Stimulated activated CD8-positive, alpha-beta memory T cell treated with anti-CD3 and anti-CD28 coated beads, Interleukin-4, amount 100 ng/mL, for 4 hours (primary cell): ENCODE measurements at places on chromosomes 5 and 9.

DNA sequence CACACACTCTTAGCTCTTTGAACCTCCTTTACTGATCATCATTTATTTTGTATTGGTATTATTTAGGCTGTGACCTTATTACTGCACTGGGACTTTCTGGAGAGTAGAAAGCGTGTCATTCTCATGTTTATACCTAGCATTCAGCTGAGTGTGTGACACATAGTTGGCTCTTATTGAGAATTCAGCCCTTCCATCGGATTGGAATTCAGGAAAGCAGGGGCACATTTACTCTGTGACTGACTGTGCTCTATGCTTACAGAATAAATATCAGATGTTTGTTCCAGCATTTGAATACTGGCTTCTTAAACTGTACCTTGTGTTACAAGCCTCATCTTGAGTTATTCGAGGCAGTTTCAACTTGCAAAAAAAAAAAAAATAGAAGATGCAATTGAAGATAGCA lies 360.9 kb upstream of the DAP start:
- DNase-seq, result no peak

DNA sequence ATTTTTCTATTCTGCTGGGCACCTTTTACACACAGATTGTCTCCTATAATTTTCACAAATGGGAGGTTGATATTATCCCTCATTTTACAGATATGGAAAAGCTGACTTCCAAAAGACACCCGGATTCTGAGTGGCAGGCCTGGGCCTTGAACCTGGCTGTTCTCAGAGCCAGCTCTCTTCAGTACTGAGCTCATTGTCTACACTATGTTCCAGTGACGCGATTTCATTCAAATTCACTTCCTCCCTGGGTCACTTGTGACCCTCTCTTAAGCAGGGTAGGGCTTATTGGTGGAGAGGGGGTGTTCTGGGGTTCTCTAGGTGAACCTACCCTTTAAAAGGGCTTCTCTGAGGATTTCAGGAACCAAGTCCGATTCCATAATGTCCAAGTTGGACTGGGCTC lies 70.2 kb downstream of the ANKRD33B start:
- DNase-seq, result no peak

GRCh38 chr5:157431544-157432200 lies 28.3 kb upstream of the NIPAL4 start:
- no peak for DNase-seq

DNA sequence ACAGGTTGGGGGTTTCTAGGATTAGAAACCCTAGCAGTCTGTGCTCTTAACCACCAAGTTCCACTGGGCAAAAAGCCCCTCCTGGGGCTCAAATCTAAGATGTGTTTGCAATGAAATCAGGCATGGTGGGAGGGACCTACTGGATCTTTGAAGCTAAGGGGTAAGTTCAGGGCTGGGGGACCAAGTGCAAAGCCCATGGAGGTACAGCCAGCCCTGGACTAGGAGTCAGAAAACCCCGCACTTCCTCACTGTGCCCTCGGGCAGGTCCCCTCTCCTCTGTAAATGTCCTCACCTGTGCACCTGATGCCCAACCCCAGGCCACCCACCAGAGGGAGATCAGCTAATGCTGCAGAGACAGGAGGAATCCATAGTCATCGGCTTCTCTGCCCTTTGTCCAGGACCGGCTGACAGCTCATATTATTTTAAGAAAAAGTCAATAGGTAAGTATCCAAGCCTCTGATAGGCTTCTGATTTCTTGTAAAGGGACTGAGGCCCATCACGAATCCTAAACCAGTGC lies 138.3 kb downstream of the PAX5 start:
- DNase-seq, result no peak

DNA sequence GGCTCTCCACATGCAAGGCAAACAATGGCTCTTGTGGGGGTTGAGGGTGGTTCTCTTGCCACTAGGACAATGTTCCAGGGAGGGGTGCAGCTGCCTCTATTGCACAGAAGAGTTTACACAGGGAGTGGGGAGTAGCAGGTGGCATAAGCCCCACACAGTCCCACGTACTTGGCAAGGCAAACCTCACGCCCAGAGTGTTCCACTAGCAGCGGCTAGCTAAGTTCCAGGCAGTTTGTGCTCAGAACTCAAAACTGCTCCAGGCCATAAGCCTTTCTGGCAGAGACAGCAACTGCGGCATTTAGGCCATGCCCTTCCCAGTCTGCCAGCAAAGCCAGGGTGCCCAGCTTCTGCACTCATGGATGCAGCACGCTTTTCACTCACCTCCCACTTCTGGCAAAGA lies 29.0 kb upstream of the BTNL3 start:
- DNase-seq, result no peak

GRCh38 chr5:69276422-69277174 lies 41.9 kb downstream of the CDK7 start:
- DNase-seq, result no peak

DNA sequence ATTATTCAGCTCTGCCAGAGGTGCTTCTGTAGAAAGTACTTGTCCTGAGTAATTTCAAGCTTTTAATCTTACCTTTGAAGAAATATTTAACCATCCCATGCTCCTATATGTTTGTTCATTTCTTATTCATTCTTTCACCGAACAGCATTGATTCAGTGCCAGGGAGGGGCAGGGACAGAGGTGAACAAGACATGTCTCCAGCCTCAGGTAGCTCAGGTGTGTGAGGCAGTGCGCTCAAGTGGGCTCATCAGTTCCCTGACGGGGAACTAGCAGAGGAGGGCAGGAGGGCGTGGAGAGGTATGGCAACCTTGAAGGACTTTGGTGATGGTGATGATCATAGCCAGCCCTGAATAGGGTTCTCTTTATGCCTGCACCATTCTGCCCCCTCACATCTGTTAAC lies 25.9 kb downstream of the ERGIC1 start:
- DNase-seq, result no peak

GRCh38 chr9:137784641-137785513 lies 92.7 kb upstream of the CACNA1B start:
- DNase-seq, result no peak

DNA sequence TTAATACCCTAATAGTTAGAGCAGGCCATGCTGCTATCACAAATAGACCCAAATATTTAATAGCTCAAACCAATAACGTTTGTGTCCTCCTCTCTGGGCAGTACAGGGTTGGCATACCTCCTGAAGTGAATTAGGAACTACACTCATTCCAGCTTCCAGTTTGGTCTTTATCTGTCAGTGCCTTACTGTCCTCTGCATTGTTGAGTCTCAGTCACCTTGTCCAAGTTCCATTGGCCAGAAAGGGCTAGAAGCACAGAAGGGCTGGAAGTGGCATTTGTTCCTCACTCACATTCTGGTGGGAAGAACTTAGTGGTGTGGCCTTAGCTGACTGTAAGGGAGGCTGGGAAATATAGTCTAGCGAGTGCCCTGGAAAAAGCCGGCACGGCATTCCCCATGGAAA lies 11.2 kb downstream of the FXN start:
- no peak for DNase-seq

DNA sequence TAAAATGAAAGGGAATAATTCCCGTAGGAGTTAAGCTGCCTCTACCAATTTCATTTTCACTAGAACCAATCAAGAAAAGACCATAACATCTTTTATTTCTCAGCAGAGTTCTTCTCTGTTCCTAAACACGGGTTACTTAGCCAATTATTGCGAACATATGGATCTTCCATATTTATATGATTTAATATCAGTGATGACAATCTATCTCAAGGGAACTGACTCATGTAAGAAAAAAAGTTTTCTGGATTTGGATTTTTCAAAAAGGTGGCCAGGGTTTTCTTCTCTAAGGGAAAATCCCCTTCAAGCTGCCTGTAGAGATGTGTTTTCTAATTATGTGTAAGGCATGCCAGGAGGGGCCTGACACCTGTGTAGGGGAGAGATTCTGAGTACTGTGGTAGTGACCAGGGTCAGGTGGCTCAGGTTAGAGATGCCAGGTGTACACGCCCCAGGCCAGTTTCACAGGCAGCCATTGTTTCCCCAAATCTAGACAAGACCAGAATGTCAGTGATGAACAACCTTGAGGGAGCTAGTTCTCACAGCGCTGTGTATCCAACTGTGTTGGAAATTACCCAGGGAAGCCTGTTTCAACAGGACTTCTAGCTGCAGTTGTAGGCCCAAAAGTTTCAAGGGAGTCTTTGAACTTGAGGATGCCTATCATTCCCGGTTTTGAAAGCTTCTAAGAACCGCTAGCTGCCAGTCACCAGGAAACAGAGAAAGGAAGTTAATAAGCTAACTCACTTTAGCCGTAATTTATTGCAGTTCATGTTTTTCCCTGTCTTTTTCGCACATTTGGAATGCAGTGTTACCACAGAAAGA lies 572.5 kb upstream of the RGMB start:
- DNase-seq, result no peak

GRCh38 chr9:102767076-102767475 lies 228.1 kb upstream of the CYLC2 start:
- DNase-seq, result no peak

- no peak for DNase-seq
Observed at GRCh38 chr9:123941524-123942070, 11.7 kb upstream of the DENND1A start.

GRCh38 chr5:15601274-15601673 lies 101.3 kb downstream of the FBXL7 start:
- DNase-seq, result no peak

GRCh38 chr5:172910828-172911627 lies 48.2 kb upstream of the RPL26L1 start:
- DNase-seq, result no peak

- DNase-seq, result no peak
Observed at GRCh38 chr5:147661541-147661940, 121.0 kb downstream of the JAKMIP2 start.

DNA sequence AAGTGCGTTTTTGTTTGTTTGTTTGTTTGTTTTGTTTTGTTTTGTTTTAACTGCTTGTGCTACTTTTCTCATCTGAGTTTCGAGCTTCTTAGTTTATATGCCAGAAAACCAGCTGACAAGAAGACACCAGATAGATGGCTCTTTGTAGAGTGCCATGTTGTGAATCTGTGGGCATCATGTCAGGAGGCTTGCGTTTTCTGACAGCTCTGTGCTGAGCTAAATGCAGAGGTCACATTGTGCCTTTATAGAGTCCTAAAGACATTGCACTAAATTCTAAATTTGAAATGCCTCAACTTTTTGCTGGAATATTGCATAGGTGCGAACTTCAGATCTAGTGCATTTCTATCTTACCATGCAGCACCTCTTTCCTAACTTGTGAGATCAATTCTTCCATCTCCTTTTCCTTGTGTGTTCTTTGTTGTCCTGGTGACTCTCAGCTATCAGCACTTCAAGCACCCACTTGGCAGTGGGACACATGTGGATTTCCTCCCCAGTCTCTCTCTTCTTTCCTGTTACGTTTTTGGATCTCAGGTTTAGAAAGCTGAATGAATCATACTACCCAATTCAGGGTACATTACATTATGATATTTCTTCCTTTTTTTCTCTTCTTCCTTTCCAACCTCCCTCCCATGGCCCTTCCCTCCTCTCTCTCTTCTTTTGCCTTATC lies 379.0 kb upstream of the RPS23 start:
- DNase-seq, result no peak

DNA sequence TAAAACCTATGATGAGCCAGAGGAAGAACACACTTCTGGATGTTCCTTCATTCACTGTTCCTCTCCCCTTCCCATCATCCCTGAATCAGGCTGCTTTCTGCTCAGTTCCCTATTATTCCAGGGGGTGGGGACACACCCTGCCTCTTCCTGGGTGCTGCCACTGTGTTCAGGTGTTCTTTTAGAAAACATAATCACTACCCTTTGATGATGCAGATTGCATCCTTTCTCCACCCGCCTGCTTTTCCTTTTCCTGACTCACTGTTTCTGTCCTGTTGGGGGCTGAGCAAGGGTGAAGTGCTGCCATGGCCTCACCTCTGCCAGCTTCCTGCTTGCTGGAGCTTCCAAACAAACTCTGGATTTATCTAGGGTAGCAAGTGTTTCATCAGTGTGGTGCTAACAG lies 331.9 kb upstream of the GRIA1 start:
- DNase-seq, result no peak

DNA sequence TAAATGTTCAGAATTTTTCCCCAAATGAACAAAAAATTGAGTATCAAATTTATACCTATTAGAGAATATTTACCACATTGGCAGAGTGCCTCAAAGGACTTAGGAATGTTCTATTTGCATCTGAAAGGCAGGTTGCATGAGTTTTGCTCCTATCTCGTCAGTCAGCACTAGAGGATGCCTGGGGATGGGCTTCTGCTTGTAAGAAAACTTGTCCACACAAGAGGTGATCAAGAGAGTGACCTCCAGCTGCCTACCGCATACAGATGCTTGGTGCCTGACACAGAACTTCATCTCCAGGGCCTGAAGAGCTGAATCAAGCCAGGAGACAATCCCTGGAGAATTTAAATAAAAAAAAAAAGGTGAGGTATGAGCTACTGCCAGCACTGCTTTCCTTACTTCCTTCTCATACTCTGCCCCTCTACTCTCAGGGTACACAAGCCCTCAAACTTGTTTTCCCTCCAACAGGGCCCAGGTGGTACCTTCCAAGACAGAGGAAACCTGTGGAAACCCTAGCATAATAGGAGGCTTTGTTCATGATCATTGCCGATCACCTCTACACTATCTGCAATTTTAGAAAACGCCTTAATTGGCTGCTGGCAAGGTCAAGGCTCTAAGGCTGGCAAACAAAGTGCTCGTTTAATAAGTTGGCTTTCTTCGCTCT lies 166.6 kb downstream of the ELAVL2 start:
- DNase-seq, result no peak

DNA sequence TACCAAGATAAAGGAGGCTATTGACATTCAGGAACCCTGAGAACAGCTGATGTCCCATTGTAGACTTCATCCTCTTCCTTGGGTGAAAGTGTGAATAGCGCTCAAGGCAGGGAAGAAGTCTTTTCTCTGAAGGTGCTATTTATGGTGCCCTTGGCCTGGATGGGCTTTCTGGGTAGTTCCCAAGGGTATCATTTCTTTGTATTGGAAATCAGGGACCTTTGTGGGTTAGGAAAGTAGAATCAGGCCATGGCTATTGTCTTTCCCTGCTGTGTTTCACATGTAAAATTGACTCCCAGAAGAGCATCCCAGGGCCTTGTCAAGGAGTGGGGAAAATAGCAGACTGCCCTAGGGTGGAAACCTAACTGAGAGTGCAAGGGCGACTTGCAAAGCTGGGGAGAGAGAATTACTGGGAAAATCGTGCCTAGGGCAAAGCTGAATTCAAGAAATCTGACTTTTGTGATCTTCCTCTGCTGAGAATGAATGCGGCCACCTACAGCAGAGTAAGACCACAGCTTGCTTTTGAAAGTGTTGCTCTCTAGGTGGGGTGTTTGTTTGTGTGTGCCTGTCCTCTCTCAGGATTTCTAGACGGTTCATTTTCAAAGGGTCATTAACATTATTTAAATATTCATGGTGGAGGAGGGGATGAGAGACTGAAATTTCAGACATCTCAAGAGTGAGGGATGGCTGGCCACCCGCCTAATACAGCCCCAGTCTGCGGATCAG lies 160.6 kb downstream of the C9orf152 start:
- DNase-seq, result no peak

DNA sequence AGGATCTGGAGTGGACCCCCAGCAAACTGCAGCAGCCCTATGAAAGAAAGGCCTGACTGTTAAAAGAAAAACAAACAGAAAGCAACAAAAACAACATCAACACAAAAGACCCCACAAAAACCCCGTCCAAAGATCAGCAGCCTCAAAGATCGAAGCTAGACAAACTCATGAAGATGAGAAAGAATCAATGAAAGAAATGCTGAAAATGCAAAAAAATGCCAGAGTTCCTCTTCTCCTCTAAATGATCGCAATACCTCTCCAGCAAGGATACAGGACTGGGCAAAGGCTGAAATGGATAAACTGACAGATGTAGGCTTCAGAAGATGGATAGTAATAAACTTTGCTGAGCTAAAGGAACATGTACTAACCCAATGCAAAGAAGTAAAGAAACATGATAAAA lies 526.3 kb upstream of the DAB2 start:
- no peak for DNase-seq
